Heart right ventricle (tissue), 16 donors: ENCODE measurements at places on chromosomes 16 and 17.

- no peak for DNase-seq
These were observed 169.4 kb downstream of the IRX5 start for GRCh38 chr16:55100100-55100499.

DNA sequence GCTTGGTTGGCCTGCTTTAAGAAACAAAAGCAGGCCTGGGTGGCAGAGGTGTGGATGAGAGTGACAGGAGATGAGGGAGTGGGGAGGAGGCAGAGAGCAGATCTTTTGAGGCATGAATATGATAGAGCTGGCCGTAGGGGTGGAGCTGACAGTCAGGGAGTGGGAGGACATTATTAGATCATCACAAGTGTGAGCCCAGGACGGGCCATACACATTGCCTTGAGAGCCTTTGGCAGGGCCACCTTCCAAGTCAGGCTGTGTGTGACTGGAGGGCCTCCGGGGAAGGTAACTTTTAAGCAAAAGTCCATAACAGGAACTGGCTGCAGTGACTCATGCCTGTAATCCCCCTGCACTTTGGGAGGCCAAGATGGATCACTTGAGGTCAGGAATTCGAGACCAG is 26.3 kb downstream of the GINS3 start:
- DNase-seq: peak; percentile 76

DNA sequence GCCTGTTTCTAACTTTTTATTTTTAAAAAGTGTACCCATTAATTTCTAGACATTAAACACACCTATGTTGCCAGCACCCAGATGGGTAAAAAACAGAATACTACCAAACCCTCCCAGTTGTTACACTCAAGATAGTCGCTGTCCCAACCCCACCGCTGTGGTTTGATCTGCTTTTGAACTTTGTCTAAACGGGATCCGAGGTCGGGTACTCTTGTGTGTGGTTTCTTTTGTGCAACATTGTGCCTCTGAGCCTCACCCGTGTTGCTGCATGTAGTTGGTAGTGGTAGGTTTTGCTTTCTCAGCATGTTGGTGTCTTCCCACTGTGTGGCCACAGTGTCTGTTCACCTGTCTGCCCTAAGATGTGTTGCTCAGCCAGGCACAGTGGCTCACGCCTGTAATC is 4.3 kb downstream of the KLHL36 start:
- DNase-seq: no peak

- DNase-seq: no peak
These were observed 42.7 kb downstream of the UBN1 start for GRCh38 chr16:4890026-4890425.

DNA sequence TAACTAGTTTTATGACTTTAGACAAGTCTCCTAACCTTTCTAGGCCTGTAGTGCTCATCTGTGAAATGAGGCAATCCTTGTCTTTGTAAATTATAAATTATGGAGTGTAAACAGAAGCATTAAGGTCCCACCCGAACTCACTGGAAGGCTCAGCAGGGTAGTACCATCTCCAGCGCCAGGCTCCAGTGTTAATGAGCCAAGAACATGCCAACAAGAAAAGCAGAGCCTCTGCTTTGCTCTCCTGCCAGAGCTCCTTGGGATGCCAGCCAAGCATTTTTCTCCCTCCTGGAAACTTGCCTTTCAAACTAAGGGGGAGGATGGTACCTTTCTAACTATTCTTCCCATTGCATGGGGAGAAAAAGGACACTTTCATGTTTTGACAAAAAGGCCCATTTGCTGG is 14.9 kb downstream of the LIMD2 start:
- no peak for DNase-seq

- no peak for DNase-seq
These were observed 5.8 kb downstream of the CRHR1 start for GRCh38 chr17:45789874-45790273.
